ENCODE measurements at places on chromosomes 7 and 10. TPM values are rescaled to one million over a fixed set of nuclear protein-coding genes. Genes with fewer than 3 reads are reported as not detected.

THNSL1 gene
- 2.1 TPM for total RNA-seq

GRCh38 chr10:62861507-62861906 is 45.3 kb upstream of the EGR2 start:
- no peak for DNase-seq

SMKR1 gene
- total RNA-seq = not detected

DNA sequence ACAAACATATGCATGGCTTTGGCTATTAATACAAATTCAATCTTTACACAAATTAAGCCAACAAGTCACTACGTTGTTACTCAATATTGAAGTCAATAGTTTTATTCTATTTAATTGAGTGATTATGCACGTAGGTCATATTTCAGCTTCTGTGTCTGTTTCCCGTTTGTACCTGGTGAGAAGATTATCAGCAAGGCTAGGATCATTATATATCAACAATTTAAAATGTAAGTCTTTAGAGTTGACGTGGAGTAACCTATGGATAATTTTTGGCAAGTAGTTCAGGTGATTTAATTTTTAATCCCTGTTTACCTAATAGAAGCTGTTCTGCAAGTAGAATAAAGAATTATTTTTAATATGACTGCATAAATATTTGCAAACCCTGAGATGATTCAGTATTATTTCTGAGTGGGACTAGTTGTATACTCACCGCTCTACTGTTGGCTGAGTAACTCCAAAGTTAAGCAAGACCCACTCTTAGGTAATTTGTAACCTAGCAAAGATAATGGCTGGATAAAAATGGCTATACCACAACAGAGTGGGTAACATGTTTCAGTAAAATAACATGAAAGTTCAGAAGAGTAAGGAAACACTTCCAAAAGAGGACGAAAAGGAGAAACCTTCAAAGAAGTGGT is 161.0 kb downstream of the HGF start:
- DNase-seq = no peak

RBM20 gene
- total RNA-seq = 51.7 TPM

IGF2BP3 gene
- total RNA-seq = not detected
